ENCODE measurements at places on chromosomes 2 and 18. TPM values are rescaled to one million over a fixed set of nuclear protein-coding genes. Genes with fewer than 3 reads are reported as not detected.

Gene NT5C1B
- not detected for total RNA-seq

DNA sequence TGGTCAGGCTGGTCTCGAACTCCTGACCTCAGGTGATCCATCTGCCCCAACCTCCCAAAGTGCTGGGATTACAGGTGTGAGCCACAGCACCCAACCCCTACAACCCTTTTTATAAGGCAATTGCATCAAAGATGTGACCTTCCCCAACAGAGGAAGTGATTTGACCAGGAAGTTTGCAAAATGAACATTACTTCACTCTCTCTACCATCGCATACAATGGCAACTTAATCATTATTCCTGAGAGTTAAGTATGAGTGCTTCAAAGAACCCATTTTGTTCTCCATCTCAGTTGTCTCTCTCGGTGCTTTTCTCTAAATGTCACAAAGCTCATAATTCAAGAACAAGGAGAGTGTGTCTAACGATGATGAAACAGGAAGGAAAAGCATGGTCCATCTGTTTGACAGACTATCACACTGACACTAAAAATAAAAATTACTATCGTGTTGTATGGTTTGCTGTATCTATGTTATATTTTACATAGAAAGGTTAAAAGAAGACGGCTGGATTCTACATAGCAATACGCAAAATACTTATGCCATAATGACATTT is 18.1 kb upstream of the CREG2 start:
- DNase-seq = no peak

- DNase-seq = no peak
Measured at GRCh38 chr2:28522481-28522880, 26.6 kb downstream of the PLB1 start.

GRCh38 chr2:20916604-20917286 is 93.8 kb upstream of the LDAH start:
- no peak for DNase-seq

Gene PTH2R
- total RNA-seq = 0.18 TPM

DNA sequence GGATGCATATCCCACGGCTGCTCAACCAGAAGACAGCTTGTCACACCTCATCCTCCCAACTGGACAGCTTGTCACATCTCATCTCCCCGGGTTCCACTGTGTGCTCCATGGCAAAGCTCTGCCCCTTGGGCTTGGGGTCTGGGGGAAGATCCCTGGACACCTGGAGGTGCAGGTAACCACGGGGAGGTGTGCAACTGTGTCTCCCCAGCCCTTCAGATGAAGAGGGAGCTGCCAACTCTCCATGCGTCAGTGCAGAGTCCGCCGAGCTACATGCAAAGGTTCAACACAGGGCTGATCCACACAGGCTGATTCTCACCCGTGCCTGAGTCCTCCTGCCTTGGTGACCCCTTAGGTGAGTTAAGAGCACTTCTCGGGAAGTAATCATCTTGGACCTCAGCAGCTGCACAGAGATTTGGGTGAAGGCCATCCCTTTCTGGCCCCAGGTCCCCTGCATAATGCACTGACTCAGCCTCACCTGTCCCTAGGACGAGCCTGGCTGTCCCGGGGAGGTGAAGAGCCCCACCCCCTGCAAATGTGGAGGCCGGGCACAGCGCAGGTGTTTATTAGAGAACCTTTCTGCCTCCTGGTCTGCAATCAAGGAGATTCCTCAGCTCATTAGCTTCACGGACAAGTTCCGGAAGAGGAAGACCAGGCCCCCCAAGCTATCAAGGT is 157.9 kb downstream of the PXDN start:
- DNase-seq = no peak

GRCh38 chr2:182496596-182496995 is 69.8 kb upstream of the PDE1A start:
- no peak for DNase-seq

- DNase-seq = no peak
Measured at GRCh38 chr2:42138163-42139015, 30.8 kb upstream of the EML4 start.

DNA sequence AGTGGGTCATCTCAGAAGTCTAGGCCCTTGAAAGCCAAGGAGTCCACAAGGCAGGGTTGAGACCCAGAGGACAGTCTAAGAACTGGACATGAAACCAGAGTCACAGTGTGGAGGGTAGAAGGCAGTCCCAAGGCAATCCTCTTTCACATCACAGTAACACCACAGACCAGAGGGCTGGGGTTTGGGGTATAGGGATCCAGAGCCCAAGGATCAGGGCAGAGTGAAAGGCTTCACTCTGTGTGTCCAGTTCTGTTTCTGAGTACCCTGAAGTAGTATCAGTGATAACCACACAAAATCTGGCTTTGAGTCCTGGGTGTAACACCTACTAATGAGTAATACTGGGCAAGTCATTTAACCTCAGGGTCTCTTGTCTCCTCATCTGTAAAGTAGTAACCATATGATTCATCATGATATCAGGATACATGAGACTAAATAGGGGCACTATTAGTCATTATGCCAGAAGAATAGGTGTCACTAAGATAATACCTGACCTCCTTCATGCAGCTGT is 91.0 kb downstream of the ICA1L start:
- DNase-seq = no peak

DNA sequence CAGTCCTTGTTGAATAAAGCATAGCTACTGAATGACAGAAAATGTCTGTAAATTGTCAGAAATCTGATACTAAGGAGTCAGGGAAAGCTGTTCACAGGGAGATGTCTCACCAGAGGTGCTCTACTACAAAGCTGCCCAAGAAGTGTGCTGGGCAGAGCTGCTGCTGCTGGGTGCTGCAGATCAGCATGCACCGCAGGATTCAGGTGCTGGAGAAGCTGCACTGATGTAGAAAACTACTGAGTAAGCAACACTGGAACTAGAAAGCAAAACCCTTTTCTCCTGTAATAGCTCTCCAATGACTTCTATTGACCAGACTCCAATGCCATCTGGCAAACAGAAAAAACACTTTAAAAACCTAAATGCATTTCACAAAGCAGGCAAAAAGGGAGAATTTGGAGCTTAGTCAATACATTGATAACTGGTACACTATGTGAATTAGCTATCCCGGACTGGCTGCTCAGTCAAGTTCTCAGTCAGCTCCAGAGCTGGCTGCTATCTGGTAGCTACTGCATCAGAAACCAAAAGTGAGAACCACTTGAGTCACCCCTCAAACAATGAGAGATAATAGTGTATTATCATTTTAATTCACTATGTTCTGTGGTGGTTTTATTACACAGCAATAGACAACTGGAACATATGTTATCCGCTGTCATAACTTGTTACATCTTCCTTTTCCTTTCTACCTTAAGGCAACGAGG is 493.1 kb downstream of the CPS1 start:
- no peak for DNase-seq

DNA sequence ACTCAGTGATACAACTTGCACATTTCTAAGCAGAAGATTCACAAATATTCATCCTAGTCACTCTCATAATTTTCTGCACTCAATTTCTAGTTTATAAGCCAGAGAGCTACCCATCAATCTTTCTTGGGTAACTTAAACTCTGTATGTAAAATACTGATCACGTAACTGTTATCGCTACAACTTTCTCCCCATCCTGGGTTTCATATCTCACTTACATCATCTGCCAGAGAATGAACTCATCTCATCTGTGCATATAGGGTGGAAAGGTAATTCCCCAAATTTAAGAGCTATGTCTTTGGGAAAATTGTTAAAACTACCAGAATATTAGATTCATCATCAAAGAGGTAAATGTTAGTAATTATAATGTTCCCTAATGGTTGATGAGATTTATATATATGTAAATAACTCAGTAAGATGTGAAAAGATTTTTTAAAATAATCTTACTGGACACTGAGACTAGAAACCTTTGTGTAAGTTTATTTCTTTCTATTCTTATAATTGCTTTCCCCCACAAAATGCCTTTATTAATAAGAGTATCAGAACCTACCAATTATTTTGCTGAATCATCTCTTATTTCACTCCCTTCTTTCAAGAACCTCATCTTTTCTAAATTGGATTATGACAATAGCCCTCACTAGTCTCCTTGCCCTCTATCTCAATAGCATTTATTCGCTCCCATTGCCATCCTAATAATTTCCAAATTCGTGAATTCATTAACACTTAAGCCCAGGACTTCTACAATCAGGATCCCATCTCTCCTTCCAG is 729.0 kb downstream of the EPHA4 start:
- no peak for DNase-seq

GRCh38 chr2:174634130-174635014 is 36.8 kb upstream of the WIPF1 start:
- DNase-seq = no peak

- no peak for DNase-seq
Measured at GRCh38 chr2:161913865-161914264, 160.2 kb downstream of the DPP4 start.

Gene SERPINB12
- total RNA-seq = not detected

GRCh38 chr2:166972002-166972401 is 83.7 kb downstream of the XIRP2 start:
- DNase-seq = no peak

Measured in left lobe of liver (tissue), 2 donors.